ELR (cell line): ENCODE measurements at places on chromosomes 1 and 21.

DNA sequence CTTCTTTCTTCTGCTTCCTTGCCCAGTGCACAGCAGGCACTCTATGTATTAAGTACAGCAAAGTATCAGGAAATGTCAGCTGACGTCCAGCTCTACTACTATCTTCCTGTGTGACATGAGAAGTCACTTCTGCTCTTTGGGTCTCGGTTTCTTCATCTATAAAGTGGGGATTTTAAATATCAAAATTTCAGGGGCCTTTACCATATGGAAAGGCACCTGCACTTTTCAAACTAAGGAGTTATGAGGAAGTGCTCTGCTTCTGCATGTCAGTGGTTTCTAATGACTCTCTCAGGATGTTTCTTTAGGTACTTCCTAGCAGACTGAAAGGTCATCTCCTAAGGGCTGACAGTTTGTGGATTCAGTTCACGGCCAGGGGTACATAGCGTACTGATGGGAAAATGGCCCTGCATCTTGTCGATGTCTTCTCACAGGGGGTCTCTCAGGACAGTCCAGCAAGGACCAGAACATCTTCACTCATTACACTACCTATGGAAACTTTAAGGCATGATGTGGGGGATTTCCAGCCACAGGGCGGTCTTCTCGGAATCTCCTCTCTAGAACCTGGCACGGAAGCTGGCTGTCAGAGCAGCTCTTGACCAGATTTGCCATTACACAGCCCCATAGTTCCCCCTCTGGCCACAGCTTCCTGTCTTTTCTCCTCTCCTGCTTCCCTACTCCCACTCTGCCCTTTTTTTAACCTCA is 42.0 kb upstream of the MTF1 start:
- no peak for DNase-seq

GRCh38 chr1:110638058-110638457 is 31.9 kb upstream of the KCNA2 start:
- no peak for DNase-seq

GRCh38 chr1:9764550-9764949 is 59.2 kb downstream of the CLSTN1 start:
- no peak for DNase-seq

DNA sequence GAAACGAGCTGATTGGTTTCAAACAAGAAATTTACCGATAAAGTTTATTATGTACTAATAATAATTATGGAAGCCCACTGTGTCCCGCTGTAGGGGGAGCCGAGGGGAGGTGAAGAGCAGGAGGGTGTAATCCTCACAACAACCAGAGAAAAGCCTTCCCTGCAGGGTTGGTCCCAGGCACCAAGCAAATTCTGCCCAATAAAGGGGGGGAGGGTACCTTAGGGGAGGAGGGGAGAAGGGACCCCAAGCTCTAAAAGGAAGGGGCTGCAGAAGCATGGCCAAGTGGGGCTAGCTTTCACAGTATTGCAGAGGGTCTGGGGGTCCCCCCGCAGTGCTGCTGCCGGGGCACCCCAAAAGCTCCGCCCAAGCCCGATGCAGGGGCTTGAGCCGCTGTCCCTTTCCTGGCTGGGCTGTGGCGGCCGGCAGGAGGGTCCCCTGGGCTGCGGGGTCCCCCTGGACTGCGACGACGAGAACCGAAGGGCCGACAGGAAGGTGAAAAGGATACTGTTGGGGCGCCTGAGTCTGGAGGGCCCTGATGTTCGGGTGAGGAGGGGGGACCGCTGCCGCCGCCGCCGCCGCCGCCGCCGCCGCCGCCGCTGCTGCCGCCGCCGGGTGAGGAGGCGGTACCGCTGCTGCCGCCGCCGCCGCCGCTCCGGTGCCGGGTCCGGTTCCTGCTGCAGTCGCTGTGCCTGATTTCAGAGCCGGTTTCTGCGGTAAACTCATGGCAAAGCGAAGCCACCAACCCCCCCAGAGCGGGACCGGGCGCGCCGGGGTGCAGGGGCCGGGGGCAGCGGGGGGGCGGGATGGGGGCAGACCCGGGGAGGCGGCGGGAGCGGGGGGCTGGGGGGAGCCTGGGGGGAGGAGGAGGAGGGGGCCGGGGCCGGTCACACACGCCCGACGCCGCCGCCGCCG is 771 bp downstream of the EIF4G3 start:
- peak; percentile 50 for DNase-seq

GRCh38 chr1:230163205-230163604 is 96.2 kb downstream of the GALNT2 start:
- peak; percentile 86 for DNase-seq

DNA sequence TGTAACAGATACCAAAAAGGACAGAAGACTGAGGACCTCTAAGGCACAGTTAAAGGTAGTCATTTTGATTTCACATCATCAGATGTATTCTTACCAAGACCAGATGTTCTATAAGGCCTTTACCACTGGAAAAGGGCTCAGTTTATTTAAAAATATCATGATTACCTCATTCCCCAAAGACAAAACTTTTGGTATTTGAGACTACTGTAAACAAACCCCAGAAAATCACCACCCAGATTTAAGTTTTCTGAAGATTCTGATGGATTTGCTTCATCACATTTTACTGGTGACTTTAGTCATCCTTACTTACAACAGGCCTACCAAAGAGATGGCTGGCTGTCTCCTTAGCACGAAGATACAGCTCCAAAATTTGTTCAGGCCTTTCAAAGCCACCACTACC is 8.3 kb downstream of the ENAH start:
- no peak for DNase-seq

DNA sequence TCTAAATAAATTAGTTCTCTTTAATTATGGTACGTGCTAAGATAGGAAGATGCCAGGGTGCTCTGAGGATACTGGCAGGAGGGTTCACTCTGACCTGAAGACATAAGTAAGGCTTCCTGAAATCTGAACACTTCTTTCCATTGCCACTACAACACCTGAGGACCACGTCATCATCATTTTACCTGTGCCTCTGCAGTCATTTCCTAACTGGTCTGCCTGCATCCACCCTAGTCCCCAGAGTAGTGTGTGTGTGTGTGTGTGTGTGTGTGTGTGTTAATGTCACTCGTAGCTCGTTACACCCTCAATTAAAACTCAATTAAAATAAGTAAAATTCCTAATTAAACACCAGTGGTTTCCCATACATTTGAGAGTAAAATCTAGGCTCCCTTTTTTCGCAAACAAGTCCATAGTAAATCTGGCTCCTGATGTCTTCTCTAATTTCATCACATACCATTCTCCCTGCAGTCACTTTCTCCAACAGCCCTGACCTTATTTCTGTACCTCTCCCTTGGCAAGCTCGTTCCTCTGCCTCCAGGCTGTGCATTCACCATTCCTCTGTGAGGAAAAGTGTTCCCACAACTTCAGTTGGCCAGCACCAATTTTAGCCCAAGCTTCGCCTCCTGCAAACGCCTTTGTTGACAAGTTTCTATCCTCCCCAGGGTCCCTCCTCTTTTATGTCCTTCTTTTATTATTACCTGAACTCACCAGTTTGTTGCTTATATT is 8.7 kb downstream of the IL12RB2 start:
- no peak for DNase-seq

DNA sequence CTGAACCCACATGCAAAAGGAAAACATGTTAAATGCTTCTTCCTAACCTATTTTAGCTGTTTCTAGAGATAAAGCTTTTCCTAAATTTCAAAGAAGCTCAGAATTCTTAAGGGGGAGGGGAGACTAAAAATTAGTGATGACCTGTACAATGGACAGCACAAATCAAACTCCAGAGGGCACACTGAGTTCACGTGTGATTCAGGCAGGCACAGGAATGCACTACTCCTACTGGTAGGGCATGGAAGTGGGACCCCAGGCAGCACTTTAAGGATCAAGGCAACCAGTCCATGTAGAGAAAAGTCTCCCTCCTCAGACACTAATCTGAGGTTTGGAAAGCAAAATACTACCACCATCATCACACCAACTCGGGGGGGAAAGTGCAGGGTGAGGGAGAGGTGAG is 31.3 kb upstream of the CLCA4 start:
- DNase-seq = peak; percentile 67

DNA sequence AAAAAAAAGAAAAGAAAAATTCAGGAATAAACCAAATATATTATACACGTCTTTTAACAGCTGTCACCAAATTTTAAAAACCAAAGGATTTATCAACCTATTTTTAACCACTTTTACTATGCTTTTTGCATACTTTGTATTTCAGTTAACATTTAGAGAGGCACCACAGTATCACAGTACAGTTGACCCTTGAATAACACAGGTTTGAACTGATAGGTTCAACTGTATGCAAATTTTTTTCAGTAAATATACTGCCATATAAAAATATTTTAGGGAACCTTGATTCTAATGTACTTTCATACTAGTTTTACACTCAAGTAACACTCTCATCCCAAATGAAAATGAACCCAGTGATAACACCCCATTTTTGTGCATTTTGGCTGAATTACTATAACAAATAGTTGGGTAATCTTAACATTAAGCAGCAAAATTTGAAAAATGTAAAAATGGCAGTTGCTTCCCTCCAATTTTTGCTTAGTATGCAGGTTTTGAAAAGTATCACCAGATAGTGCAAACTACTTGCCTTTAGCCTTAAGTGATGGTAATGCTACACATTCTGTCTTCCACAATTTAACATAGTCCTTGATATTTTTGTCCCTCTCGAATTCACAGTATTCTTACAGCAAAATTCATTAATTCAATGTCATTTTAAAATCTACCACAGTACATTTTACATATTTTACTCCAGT is 10.8 kb upstream of the ADCY10 start:
- DNase-seq = no peak

DNA sequence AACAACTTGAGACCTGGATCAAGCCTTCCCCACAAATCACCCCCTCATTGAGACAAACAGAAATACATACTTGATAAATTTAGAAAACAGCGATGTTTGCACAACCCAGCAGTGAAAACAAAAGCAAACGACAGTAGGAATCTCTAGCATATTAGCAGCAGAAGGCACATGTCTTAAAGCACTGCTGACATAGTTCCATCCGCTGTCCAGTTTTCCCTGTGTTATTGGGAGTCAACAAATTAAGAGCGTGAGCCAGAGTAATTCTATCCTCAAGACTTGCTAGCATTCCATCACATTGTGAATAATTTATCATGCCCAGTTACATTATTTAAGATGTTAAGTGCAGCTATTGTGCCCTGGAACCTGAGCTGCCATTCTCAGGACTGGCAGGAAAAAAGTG is 55.3 kb downstream of the IGSF5 start:
- DNase-seq = no peak

DNA sequence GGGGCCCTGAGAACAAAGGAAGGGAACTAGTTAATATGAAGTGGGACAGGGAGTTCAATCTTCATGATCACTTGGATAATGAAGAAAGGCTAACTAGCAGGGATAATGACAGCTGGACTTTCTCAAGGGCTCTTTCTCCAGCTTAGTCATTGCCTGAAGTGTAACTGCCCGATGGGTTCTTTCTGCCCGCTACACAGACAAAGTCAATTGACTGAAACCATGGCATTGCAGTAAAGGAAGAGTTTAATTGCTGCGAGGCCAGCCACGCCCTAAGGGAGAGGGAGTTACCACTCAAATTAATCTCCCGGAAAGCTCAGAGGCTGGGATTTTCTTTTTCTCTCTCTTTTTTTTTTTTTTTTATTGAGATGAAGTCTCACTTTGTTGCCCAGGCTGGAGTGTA is 16.6 kb upstream of the SLC2A5 start:
- DNase-seq = no peak

DNA sequence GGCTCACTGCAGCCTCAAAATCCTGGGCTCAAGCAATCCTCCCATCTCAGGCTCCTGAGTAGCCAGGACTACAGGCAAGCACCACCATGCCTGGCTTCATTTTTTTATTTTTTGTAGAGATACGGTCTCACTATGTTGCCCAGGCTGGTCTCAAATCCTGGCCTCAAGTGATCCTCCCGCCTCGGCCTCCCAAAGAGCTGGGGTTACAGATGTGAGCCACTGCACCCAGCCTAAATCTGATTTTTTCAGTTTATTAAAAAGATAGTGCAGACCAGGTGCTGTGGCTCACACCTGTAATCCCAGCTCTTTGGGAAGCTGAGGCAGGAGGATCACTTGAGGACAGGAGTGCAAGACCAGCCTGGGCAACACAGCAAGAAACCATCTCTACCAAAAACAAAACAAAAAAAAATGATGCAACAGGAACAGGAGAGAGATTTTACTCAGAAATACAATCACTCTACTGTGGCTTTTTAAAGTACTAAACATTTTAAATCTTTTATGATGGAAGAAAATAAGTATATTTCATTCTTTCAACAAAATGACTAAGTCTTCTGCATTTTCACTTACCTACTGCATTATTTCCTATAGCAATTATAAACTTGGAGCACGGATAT is 1.9 kb downstream of the PSMG1 start:
- no peak for DNase-seq

GRCh38 chr1:32336963-32337675 is 1.1 kb upstream of the MARCKSL1 start:
- DNase-seq = peak; percentile 69

GRCh38 chr1:156176610-156177210 is 17.2 kb upstream of the SLC25A44 start:
- no peak for DNase-seq

GRCh38 chr1:77288275-77288674 is 6.5 kb downstream of the AK5 start:
- peak; percentile 45 for DNase-seq

GRCh38 chr1:24403806-24404205 is 9.8 kb downstream of the STPG1 start:
- DNase-seq = no peak

DNA sequence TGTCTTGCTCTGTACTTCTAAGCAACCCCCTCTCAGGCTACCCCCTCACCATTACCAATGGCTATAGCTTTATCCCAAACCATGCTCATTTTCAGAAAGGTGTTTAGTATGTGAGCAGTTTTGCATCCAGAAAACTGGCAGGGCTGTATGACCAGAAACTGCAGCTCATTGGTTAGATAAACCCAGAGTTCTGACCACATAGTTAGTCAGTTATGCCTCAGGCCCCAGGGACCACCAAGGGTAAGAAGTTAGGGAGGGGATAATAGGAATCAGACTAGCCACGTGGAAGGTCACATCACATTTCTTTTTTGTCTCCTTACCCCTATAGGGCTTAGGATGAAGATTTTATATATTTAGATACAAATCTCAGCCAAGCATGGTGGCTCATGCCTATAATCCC is 1.2 kb downstream of the ITGA10 start:
- DNase-seq = peak; percentile 61

GRCh38 chr1:246565751-246566127 is 322 bp downstream of the TFB2M start:
- DNase-seq = peak; percentile 62

DNA sequence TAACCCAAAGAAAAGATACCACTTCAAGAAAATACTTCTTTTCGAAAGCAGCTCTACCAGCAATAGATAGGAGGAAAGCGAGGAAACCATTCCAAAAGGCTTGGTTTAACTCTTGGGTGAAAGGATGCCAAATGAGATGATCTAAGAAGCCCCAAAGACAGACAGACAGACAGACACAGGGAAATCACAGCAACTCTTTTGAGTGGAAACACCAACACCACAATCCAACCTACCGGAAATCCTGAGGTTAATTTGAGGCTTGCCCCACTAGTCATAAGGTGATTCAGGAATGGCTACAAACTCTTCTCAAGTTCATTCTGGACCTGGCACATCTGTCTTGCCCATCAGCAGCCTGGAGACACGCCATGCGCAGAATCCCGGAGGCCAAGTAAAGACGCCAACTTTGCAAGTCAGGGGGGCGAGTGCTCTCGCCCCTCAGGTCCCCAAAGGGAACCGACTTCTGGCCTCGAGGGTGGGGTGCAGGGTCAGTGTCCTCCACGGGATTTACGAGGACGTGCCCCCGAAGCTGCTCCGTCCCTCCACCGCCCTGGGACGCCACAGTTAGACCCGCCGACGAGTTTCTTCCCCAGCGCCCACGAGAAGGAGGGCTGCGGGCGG is 778 bp downstream of the EVI5 start:
- DNase-seq = peak; percentile 87
